HCT116 (cell line): ENCODE measurements at places on chromosomes 2 and 18.

DNA sequence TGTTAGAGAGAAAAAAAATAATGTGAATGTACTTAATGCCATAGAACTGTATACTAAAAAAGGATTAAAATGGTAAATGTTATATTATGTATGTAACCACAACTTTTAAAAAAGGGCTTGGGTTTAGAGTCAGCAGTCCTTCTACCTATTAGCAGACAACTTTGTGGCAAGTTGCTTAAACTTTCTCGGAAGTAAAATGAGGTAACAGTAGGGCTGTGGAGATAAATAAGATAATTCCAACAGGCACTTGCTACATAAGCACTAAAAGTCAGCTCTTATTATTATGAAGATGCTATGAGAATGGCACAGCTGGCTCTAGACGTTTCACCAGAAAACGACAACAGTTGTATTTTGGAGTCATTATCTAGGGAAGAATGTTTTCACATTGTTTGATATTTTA, 31.3 kb downstream of the AAK1 start:
- DNase-seq = no peak

DNA sequence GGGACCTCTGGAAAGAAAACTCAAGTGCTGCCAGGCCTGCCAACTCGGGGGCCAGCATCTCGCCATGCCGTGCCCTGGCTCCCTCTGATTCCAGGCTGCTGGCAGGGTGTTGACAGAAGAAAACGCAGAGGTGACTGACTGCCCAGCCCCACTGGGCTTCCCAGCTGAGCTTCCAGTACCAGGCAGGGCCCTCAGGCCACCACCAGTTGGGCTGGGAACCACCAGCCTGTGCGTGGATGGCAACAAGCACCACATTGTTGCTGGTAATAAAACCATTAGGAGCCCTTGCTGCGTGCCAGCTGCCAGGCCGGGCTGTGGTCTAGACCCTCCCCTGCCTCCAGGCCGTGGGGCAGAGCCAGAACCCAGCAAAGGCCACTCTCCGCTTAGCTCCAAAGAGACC, 9.2 kb downstream of the DNMT3A start:
- DNase-seq = no peak

DNA sequence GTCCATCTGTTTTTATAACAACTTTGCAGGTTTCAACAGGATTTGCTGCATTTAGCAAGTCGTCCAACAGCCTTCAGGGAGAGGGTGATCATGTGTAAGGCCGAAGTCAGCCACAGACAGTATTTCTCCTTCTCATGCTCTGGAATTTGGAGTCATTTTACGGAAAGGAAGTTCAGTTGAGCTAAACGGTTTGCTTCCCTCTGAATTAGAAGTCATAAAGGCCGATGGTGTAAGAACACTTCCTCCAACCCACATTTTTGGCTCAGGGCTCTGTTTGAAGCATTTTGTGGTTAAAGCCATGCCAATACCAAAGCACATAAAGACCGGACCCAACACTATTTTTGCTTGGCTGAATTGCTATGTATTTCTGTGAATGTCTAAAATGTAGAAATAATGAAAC, 129.5 kb downstream of the TMEM182 start:
- no peak for DNase-seq

GRCh38 chr2:137566387-137566786, 397.9 kb upstream of the HNMT start:
- no peak for DNase-seq

DNA sequence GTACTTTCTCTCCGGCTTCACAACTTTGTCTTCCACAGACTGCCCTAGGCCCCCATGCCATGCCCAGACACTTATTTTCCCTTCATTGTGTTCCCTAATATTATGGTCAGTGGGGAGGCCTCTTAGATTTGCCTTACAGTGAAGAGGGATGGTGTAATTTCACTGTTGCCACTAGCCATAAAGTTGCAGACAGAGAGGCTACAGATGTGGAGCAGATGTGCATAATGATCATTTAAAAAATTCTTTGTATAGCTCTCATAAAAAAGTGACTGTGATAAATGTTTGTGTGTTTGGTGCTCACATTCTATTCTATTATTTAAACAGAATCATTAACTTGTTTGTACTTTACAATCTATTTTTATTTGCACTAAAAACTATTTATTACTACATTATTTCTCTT, 67.5 kb upstream of the FN1 start:
- DNase-seq = no peak
